AG08395 (cell line): ENCODE measurements at places on chromosomes 7 and 10.

DNA sequence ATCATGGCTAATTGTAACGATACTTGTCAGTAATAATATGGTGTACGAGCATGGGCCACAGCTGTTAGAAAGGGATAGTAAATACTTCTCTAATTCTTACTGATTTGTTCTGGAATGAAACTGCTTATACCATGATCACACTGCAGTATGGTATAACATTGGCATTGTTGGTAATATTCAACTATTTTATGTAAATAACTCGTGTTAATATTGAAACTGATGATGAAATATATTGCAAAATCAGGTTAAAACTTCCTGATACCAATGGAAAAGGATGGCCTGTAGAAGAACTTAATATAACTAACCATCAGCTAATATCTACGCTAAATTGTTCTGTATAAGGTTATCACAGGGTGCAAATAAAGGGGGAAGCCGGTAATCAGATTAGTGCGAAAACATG, 10.3 kb downstream of the OR2A14 start:
- DNase-seq: no peak

- DNase-seq: no peak
These were observed 155.8 kb downstream of the CHN2 start for GRCh38 chr7:29350351-29350750.

- DNase-seq: no peak
These were observed 125.4 kb downstream of the PFKFB3 start for GRCh38 chr10:6327961-6328698.

GRCh38 chr7:115471891-115472290, 550.0 kb downstream of the MDFIC start:
- DNase-seq: peak; percentile 20

- DNase-seq: no peak
These were observed 70.7 kb downstream of the CRPPA start for GRCh38 chr7:16350634-16351033.

GRCh38 chr10:34740321-34740720, 74.8 kb downstream of the PARD3 start:
- no peak for DNase-seq

- DNase-seq: peak; percentile 61
These were observed 131.2 kb downstream of the RALA start for GRCh38 chr7:39754326-39755120.

DNA sequence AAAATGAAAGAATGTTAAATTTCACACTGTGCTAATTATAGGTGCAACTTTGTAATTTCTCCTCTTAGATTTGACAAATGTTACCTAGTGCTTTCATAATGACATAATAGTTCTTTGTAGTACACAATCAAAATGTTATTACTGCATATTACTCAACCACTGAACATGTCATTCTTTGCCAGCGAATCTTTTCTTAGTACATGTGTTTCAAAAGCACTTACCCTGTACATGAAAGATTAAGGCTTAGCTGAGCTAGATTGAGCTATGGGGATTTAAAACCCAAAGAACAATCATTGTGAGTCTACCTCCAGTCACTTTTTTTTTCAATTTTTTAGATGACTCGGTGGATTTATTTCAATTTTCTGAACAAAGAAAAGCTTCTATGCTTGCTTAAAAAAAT, 123.5 kb upstream of the FERD3L start:
- DNase-seq: no peak

GRCh38 chr7:158758586-158759244, 54.1 kb upstream of the NCAPG2 start:
- no peak for DNase-seq
